ENCODE measurements at places on chromosomes 3 and 15.

DNA sequence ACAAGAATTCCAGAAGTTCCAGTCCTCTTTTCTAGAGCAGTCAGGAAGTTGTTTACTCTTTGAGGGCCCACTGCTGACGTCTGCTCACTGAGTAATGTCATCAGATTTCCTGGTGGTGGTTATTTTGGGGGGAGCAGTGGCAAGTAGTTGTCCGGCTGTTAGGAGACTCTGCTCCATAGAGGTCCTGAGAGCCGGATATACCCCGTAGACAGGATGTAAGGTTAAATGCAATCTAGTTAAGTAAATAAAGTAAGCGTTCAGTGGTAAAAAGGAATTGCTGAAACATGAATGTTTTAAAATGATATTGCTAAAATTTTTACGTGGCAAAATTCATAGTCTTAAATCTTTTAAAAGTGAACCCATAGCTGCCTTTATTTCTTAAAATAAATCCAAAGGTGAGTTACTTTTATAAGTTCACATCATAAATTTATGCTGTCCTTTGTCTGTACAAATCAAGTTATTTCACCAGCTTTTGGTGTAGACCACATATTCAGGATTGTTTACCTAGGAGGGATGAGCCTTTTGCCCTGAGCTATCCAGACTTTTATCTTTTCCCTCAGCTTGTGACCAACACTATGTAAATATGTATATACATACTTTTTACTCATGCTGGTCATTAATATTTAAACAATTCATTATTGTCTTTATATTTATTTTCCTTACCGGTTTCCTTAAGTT, 65.8 kb downstream of the PDE8A start:
- DNase-seq = peak; percentile 97

GRCh38 chr3:98900265-98901118, 1.0 kb downstream of the DCBLD2 start:
- DNase-seq = no peak

- DNase-seq = no peak
Measured at GRCh38 chr15:62734706-62735105, 307.8 kb upstream of the TPM1 start.

DNA sequence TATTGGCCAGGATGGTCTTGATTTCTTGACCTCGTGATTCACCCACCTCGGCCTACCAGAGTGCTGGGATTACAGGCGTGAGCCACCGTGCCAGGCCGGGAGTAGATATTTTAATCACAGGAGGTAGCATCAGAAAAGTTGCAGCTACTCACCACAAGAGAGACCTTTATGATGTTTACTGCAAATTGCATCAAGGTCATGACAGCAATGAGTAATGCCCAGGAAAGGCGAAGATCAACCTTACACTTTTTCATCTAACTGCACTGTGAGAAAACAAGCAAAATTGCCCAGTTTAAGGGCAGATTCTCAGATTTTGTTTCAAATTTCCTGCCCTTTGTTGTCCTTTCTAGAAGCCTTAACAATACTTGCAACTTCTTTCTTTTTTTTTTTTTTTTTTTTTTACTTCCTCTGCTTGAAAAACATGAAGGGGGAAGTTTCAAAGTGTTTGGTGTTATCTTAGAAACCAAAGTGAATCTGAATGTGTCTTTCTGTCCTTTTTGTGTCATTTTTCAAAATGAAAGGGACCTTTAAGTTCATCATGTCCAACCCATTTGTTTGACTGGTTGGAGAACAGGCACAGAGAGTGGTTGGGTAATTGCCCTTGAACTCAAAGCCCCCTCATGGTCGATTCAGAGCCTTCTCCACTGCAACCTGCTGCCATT, 25.0 kb downstream of the TGFBR2 start:
- DNase-seq = no peak

DNA sequence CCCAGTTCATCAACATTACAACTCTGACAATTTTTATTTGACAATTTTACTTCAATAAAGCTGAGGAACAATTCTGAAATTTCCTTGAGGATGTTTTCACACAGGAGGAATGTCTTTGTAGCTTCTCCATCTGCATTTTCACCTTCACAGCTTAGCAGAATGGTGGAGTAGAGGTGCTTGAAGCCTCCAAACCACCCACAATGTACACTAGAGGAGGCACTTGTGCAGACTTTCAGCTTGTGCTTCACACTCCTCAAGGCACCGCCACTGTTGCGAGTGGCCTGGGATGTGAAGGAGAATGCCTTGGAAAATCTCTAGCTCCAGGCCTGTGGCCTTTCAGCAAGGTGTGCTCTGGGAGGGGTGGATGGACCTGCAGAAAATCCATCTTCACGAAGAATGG, 181.9 kb downstream of the EPHB1 start:
- no peak for DNase-seq

- no peak for DNase-seq
Measured at GRCh38 chr3:122021811-122022401, at the start of gene ILDR1. Gene ILDR1 (minus strand): TSS chr3:122022247. CDS start chr3:122022077, 170 bp downstream.

- peak; percentile 47 for DNase-seq
Measured at GRCh38 chr15:100338971-100339444, 2.8 kb downstream of the ADAMTS17 start.

- no peak for DNase-seq
Measured at GRCh38 chr3:69747511-69748258, 8.4 kb downstream of the MITF start.

- DNase-seq = no peak
Measured at GRCh38 chr15:95468820-95469219, 861.7 kb upstream of the NR2F2 start.

- peak; percentile 98 for DNase-seq
Measured at GRCh38 chr3:56980798-56981390, 79.6 kb upstream of the SPATA12 start.

DNA sequence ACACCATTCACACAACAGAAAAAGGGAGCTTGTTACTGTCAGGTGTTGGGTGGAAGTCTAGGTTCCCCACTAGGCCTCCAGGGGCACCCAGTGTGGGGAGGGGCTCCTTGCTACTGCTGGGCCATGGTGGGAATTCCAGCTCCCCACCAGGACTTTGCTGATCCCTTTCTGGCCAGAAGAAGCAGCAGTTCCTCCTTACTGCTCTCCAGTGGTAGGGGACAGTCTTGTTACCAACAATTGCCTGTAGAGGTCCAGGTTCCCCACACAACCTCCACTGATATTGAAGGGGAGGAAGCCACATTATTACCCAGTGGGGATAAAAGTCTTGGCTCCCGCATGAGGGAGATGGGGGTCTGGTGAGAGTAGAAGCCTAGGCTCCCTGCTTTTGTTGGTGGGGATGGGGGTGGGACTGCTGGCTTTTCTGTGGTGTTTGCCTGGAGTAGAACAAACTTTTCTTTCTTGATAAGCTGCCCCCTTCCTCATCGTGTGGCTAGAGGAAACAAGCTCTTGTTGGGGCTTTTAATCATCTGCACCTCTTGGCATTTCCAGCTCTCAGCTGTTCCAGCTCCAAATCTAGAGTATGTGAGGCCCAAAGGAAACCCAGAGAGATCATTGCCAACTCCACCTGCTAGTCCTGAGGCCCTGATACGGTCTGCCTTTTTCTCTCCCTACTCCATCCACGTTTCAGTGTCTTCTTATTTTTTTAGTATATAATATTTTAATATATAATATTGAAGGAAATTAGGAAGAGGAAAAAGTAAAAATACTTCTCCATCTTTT, 824.2 kb downstream of the AGBL1 start:
- no peak for DNase-seq

DNA sequence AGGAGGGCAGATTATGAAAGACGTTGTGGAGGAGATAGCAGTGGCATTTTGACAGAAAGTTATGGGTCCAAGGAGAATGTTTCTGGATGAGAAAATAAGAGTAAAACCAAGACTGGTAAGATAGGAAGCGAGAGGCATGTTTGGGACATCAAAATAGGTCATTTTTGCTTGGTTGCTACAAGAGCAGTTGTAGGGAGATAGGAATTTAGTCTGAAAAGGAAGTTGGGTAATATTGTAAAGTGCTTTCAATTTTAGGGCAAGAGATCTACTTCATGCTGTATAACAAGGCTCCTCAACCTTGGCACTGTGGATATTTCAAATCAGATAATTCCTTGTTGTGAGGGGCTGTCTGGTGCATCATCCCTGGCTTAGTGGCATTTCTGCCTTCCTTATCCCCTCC, 118.0 kb upstream of the DPH6 start:
- DNase-seq = no peak

DNA sequence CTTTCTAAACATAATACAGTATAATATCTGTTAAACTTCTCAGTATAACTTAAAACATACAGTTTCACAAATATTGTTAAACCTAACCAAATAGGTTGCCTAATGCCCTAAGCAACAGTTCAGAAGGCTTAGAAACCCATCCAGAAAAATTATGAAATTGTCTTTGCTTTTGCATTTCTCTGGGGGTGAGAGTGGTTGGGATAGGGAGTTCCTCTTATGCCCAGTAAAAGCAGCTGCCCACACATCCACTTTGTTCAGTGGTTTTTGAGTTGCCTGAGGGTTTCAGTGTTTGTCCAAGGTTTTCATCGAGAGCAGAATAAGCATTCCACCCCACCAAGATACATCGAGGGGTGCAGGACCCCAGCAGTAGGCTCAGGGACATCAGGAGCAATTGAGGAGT, 179.4 kb downstream of the CDIN1 start:
- no peak for DNase-seq

DNA sequence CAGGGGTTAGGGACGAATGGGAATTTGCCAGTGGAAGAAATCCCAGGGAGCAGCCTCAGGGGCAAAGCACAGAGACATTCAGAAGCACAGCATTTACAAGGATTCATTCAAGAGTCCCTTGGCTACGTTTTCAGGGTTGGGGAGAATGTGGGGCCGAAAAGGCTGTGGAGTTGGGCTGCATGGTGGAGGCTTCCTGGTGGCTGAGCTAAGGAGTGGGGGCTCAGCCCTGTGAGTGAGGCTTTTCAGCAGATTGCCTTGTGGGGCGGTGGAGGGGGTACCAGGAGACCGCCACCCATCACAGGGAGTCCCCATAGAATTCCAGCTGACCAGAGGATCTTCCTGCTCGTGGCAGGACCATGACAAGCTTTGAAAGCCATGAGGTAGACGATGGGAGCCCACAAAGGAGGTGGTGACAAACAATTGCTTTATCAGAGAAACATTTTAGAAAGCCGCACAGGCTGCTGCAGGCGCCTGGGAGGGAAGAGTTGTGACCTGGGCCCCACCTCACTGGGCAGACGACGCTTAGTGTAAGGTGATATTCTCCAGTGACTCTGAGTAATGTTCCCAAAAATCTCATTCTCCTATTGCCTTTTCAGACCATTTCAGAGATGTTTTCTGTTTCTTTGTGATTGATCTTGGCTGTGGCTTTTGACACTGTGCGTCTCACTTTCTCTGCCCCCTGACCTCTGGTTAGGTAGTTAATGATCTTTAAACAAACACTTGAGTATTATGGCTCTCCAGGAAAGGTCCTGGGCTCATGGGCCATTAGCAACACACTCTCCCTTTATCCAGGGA, 128.0 kb downstream of the DNAJB8 start:
- DNase-seq = no peak

DNA sequence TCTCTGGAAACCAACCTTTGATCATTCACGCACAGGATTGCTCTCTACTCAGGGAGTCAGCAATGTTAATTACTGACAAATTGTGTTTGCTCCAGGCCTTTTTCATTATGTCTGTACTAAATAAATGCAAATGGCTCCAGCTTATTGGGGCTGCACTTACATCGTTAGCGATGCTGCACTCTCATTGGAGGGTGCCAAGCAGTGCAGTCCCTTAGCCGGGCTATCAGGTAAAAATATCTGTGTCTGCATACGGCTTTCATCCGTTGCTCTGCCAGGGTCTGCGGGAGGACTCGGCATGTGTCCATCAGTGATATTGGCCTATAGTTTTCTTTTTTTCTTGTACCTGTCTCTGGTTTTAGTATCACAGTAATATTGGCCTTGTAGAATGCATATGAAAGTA, 471.5 kb upstream of the CADM2 start:
- no peak for DNase-seq

DNA sequence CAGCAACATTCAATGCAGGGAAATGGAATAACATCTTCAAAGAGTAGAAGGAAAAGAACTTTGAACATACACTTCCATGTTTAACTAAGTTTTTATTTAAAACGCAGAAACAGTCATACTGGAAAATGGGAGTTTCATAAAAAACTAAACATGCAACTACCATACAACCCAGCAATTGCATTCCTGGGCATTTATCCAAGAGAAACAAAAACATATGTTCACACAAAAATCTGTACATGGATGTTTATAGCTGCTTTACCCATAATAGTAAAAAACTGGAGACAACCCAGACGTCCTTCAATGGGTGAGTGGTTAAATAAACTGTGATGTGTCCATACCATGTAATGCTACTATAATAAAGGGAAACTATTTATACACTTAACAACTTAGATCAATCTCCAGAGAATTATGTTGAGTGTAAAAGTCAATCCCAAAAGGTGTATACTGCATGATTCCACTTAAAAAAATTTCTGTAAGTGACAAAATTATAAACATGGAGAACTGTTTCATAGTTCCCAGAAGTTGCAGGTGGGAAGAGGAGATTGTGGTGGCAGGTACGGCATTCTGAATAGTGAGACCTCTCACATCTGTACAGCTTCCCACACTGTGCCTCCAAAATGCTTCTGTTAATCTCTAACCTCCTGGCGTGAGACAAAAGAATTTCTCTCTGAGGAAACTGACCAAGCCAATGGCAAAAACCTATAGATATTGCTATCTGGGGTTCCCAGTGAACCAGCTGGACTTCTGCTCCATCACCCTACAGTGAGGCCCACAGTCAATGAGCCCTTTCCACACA, 23.1 kb downstream of the ISG20 start:
- DNase-seq = no peak

DNA sequence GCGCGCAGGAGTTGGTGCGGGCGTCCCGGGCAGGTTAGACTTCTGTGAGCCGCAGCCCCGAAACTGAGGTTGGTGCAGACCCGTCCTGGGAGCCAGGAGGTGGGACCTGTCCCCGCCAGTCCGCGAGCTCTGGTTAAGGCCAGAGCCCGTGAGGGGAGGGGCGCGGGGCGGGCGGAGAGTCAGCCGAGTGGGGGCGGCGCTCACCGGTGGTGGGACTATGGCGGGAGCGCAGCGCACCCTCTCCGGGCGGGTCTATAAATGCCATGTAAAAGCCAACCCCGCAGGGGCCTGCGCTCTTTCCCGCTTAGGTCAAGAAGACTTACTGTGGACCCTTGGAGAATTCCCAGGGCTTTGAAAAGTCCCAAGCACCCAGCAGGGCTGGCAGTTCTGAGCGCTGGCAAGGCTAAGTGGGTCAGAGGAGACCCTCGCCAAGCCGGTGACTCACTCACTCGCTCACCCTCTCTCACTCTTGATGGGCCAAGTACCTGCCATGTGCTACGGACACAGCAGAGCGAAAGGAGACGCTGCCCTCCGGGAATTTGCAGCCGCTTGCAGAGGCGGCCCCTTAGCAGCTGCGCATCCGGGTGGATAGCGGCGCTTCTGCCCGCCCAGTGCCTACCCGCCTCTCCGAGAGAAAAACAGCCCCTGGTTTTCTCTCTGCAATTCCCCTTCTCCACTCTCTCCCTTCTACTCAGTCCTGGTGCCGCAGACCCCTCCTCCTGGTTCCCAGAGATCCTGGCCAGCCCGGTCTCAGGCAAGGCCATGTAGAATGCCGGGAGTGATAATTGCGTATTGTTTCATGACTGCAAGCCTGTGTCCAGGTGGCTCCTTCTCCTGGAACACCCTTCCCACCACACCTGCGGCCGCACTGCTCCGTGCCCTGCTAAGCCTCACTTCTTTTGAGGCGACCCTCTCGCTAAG, at the start of gene ALDH1L1:
Gene ALDH1L1, minus strand, starts transcription at position 110 of the 921 bp plus-strand sequence. CDS start 19,607 bp downstream, outside the sequence.
- no peak for DNase-seq
